ENCODE measurements at places on chromosomes 1 and 21.

GRCh38 chr1:57831624-57832023 lies 407.8 kb upstream of the DAB1 start:
- peak; percentile 15 for DNase-seq

DNA sequence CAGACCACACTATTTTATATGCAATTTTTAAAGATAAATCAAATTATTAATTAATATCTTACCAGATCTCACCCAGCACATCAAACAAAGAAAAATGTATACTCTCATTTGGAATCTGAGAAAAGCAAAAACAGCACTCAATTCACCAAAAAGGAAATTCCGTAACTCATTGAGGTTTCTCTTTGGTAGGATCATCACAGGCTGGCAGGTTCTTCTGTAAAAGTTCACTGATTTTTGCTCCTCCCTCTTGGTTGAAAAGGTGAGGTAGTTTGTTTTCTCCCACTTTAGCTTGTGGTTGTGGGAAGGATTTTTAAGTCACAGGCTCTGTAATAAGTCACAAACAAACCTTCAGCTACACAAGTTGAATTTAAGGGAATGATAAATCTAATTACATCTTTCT lies at the start of gene LIPI:
TSS of gene LIPI (minus strand) at position 218 of the 400 bp plus-strand sequence. CDS start at position 108, 110 bp downstream.
- no peak for DNase-seq

DNA sequence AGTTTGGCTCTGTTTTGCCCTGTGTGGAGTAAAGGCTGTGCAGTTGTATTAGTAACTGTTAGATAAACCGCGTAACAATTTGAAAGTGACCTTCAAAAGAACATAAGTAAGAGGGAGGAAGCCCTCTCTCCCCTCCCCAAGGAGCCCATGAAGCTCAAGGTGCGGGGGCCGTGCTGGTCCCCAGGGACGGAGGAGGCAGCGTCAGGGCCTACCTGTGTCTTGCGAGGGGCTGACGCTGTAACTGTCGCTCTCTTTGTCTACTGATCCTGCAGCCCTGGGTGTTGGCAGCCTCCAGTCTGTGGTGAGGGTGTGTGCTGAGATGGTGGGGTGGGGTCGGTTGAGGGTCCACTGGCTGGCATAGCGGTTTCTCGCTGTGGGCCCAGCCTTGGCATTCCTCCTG lies 176.6 kb downstream of the PCP4 start:
- DNase-seq = no peak

- DNase-seq = peak; percentile 16
Measured at GRCh38 chr1:15261155-15262002, 14.4 kb downstream of the FHAD1 start.

DNA sequence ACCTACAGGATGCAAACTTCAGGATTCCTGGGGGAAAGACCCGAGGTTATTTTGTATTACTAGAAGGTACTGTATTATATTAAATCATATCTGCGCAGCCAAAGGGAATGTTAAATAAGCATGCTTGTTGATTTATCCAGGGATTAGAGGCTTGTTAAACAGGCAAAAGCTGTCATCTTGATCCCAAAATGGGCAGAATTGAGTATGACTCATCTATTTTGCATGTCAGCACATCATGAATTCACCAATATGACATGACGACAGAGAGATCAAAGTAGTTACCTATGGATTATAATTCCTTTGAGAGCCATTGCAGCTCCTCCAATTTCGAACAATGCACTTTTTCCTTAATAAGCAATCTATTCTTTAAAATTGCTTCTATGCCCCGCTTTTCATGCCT lies 66.1 kb downstream of the TBX15 start:
- DNase-seq = no peak

DNA sequence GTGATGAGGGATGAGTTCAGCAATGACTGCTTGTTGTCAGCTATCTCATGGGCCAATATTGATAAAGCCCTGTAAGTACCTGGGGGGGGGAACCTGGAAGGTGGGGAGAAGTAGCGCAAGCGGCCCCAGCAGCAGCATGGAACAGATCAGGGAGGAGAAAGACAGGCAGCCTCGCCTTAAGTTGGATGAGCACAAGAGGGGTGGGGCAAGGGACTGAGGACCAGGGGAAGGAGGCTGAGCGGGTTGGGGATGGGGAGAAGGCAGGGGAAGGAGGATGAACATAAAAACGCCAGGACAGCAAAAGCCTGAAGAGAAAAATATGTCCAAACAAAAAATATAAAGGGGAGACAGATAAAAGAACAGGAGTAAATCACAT lies 70.6 kb downstream of the ALG14 start:
- DNase-seq = no peak

GRCh38 chr1:40980453-40981121 lies 1.1 kb downstream of the CTPS1 start:
- peak; percentile 56 for DNase-seq

GRCh38 chr1:224116131-224116530 lies 2.2 kb downstream of the FBXO28 start:
- peak; percentile 90 for DNase-seq

DNA sequence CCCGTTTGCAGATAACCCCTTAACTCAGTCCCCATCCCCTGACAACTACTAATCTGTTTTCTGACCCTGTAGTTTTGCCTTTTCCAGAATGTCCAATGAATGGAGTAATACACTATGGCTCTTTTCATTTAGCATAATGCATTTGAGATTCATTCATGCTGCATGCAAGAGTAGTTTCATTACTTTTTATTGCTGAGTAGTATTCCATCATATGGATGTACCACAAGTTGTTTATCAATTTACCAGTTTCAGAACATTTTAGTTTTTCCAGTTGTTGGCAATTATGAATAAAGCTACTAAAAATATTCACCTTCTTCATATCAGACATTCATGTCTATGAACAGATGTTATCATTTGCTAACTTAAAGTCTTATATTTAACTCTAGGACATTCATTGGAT lies 45.3 kb downstream of the STXBP3 start:
- DNase-seq = no peak

DNA sequence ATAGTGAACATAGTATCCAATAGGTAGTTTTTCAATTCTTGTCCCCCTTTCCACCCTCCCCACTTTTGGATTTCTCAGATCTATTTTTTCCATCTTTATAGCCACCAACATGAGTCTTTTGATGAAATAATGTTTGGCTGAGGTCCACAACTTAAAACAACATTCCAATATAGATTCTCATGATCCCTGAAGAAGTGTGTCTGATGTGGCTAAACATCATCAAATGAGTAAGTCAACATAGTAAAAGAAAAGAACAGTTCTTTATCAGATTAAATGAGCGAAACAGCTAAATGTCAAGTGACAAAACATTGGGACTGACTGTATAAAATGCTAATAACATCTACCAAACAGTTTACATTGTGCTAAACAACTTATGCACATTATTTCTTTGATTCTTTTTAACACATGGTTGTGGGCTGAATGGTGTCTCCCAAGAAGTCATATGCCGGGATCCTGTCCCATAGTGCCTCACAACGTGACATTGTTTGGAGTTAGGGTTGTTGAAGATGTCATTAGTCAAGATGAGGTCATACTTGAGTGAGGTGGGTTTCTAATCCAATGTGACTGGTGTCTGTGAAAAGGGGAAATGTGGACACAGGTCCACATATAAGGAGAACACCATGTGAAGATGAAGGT lies 453.6 kb downstream of the LTN1 start:
- no peak for DNase-seq

- DNase-seq = no peak
Measured at GRCh38 chr1:213251972-213252371, 200.9 kb downstream of the RPS6KC1 start.

- DNase-seq = no peak
Measured at GRCh38 chr1:153430166-153430553, 13.8 kb downstream of the S100A7A start.

GRCh38 chr1:214664651-214665433 lies 61.8 kb downstream of the CENPF start:
- no peak for DNase-seq

DNA sequence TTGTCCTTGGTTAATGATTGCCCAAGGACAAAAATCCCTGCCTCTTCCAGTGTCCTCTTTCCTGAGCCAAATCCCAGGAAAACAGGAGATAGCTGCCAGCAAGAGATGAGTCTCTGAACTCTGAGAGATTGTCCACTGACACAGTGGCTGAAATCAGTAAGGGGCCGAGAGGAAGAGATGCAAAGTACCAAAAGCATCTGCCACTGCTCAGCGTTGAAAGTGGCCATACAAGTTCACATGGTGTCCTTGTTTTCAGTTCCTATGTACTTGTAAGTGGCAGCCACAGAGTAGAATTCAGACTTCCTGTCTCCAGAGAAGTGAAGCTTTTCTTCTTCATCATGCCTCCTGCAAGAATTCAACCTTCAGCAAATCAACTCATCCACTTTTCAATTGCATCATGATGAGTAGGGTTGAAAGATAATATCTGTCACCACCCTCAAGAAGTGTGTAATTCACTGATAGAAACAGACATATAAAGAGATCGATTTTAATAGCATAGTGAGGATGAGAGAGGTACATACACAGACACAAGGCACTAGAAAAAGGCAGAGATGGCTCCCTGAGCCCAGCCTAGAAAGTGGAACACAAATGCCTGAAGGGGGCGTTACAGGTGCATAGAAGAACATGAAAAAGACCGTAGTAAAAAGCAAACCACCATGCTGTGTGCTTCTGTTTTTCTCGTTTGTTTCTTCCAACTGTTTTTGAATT lies 185.8 kb downstream of the MRPL39 start:
- DNase-seq = peak; percentile 6

DNA sequence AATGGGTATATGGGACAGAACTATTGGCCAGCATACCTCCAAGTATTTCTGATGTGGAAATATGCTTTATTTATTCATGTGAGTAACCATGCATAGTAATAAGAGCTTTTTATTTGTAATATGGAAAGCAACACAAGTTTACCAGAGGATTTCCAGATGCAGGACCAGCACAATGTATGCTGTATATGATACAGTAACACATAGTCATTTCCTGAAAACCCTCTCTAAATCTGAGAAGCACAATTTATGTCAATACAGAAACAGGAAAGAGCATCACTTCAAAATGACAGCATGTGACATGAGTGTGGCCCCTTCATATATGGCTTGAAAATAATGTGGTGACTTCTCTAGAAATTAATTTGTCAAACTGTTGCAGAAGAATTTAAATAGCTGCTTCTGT lies 1134.7 kb upstream of the ADGRL2 start:
- no peak for DNase-seq

- no peak for DNase-seq
Measured at GRCh38 chr1:156065871-156066270, 4.9 kb downstream of the RAB25 start.

DNA sequence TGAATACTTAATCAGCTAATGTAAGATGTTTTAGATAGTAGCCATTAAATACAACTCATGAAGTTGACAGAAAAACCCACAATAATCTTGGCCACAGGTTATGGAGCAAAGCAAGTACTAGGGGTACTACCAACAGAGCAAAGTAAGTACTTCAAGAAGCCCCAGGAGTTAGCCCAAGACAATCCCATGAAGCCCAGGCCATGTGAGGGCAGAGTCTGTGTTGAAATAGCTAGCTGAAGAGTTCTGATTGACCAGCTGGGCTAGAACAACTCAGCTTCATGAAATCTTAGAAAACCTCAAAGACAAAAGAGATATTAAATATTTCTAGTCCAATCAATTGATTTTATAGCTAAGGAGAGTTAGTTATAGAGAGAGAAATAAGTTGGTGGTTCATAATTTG lies 212.9 kb upstream of the HOOK1 start:
- DNase-seq = no peak
